ENCODE measurements at places on chromosomes 11 and 22.

DNA sequence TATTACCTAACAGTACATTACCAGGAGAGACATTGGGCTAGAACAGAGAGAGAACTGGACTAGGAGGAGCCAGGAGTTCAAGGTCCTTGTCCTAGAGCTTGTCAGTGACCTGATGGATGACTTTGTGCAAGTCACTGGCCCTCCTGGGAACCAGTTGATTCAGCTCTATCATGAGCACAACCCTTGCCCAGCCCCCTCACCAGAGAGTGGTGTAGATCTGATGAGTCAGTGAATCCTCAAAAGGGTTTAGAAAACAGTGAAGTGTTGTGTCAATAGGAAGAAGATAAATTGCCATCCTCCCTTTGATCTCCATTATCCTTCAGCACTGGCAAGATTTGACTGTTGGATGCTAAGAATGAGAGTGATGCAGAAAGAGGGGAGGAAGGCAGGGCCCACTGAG is 24.3 kb downstream of the NEU3 start:
- no peak for DNase-seq

- DNase-seq: no peak
These were observed 2.2 kb downstream of the SULT4A1 start for GRCh38 chr22:43860126-43860525.

GRCh38 chr22:38900677-38901076 is 28.7 kb upstream of the CBX6 start:
- DNase-seq: no peak

GRCh38 chr22:49994361-49995040 is 18.1 kb downstream of the IL17REL start:
- DNase-seq: no peak

- no peak for DNase-seq
These were observed 13.9 kb downstream of the IL17REL start for GRCh38 chr22:49998718-49999062.

GRCh38 chr22:17578136-17578754 is 14.9 kb downstream of the SLC25A18 start:
- no peak for DNase-seq

- DNase-seq: no peak
These were observed 89.5 kb upstream of the HTATIP2 start for GRCh38 chr11:20274031-20274430.

- no peak for DNase-seq
These were observed 50.4 kb upstream of the ARHGAP20 start for GRCh38 chr11:110762590-110762989.

DNA sequence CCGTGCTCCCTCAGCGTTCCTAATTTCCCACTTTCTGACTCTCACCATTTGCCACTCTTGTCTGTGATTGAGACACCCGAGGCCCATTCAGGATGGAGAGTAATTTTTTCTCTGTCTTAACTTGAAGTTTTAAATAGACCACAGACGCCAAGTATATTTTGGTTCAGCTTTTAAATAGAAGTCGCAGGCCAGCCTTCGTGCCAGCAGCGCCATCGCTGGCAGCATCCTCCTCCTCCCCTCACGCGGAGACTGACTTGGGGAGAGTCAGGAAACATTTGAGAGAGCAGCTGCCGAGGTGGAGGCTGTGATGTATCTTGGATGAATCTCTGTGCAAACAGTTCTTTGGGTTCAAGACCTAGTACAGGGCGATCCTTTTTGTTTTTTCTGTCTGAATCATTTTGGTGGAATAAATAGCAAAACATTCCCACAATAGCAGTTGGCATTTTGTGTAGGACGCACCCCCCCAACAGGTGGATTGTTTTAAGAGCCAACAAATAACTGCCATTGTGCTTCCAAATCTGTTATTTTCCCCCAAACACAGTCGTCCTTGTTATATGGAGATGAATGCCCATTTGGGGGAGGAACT is 889 bp upstream of the DMC1 start:
- DNase-seq: no peak
